Esophagus muscularis mucosa (tissue), 4 donors: ENCODE measurements at places on chromosomes 11 and 22.

- no peak for DNase-seq
These were observed 532.9 kb upstream of the B3GAT1 start for GRCh38 chr11:134944986-134945385.

DNA sequence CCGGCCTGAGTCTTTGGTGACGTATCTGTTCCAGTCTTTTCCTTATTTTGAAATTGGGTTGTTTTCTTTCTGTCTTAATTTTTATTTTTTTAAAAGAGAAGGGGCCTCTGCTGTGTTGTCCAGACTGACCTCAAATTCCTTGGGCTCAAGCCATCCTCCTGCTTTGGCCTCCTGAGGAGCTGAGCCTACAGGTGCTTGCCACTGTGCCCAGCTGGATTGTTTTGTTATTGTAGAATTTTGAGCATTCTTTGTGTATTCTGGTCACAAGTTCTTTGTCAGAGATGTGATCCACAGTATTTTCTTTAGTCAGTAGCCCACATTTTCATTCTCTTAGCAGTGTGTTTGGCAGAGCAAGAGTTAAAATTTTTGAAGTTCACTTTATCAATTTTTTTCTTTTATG lies 100.1 kb downstream of the ATXN10 start:
- no peak for DNase-seq

- no peak for DNase-seq
These were observed 539.1 kb downstream of the FAM181B start for GRCh38 chr11:82194521-82194920.

GRCh38 chr11:77127235-77127911 lies 673 bp upstream of the MYO7A start:
- DNase-seq = no peak

GRCh38 chr11:44450295-44450932 lies 115.0 kb upstream of the CD82 start:
- DNase-seq = no peak

DNA sequence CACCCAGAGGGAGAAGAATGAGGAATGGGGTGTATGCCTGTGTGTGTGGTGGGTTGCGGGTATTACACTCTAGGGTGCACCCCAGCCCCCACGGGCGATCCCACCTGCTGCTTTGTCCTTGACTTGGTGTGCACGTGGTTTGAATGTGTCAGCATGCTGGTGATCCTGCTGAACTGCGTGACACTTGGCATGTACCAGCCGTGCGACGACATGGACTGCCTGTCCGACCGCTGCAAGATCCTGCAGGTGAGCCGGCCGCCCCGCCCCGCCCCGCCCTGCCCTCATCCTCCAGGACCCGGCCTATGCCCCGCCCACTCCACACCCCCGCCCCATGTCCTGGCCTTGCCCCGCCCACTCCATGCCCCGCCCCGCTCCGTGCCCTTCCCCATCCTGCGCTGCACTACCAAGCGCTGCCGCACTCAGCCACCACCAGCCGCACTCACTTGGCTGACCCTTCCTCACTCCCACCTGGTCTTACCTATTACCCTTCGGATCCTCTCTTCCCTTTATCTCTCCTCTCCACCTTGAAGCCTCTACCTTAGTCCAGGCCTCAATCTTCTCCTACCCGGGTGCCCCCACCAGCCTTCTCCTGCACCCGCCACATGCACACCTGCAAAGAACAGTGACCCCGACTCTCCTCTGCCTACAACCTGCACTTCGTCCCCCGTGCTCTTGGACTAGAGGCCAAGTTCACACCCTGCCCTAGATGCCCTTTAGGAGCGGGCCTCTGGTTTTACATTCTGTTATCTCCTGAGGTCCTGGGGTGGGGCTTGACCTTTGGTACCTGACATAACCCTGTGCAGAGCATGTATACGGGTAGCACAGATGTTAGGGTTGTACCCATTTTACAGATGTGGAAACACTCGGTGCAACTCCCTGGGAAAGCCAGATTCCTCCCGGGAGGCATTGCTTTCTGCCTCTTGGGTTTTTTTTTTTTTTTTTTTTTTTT lies 27.7 kb downstream of the CACNA1I start:
- no peak for DNase-seq
